ENCODE measurements at places on chromosomes 4 and X.

- H3K4me1 ChIP-seq = no peaks in the 10 kb centered on the region
- no peaks in the 10 kb centered on the region for H3K36me3 ChIP-seq
- no peaks in the 10 kb centered on the region for H3K27me3 ChIP-seq
- no peak overlapping the region for H3K27ac ChIP-seq
- DNase-seq = no peak
- H3K4me3 ChIP-seq = no peak overlapping the region
These were observed 15.5 kb downstream of the MAGEA9B start for GRCh38 chrX:149571770-149572169.

- no peak overlapping the region for H3K4me3 ChIP-seq
- no peak overlapping the region for H3K27ac ChIP-seq
- no peak for DNase-seq
- no peaks in the 10 kb centered on the region for H3K27me3 ChIP-seq
These were observed 6.1 kb downstream of the CXCR3 start for GRCh38 chrX:71612256-71612655.

GRCh38 chr4:10731690-10732089 is 47.1 kb upstream of the CLNK start:
- no peaks in the 10 kb centered on the region for H3K27me3 ChIP-seq
- no peak overlapping the region for H3K27ac ChIP-seq
- H3K4me3 ChIP-seq = no peak overlapping the region
- no peak for DNase-seq

- no peaks in the 10 kb centered on the region for H3K27me3 ChIP-seq
- DNase-seq = no peak
- H3K4me3 ChIP-seq = no peak overlapping the region
- no peaks in the 10 kb centered on the region for H3K36me3 ChIP-seq
- no peak overlapping the region for H3K27ac ChIP-seq
These were observed 74.5 kb downstream of the UCHL1 start for GRCh38 chr4:41331224-41331623.

- no peaks in the 10 kb centered on the region for H3K36me3 ChIP-seq
- peak; percentile 59 for DNase-seq
- no peaks in the 10 kb centered on the region for H3K4me1 ChIP-seq
- H3K4me3 ChIP-seq = no peak overlapping the region
These were observed 30.4 kb downstream of the CFAP299 start for GRCh38 chr4:80365928-80366327.

GRCh38 chrX:10028283-10029104 is 61.3 kb downstream of the CLDN34 start:
- DNase-seq = no peak
- no peaks in the 10 kb centered on the region for H3K36me3 ChIP-seq
- no peak overlapping the region for H3K4me3 ChIP-seq
- no peaks in the 10 kb centered on the region for H3K27me3 ChIP-seq
- H3K4me1 ChIP-seq = peaks cover 16% of the 10 kb centered on the region
- peak overlapping the region; percentile 1 for H3K27ac ChIP-seq

- no peak overlapping the region for H3K4me3 ChIP-seq
- no peak overlapping the region for H3K27ac ChIP-seq
- no peaks in the 10 kb centered on the region for H3K27me3 ChIP-seq
These were observed 131.0 kb downstream of the PDS5A start for GRCh38 chr4:39846705-39847104.

DNA sequence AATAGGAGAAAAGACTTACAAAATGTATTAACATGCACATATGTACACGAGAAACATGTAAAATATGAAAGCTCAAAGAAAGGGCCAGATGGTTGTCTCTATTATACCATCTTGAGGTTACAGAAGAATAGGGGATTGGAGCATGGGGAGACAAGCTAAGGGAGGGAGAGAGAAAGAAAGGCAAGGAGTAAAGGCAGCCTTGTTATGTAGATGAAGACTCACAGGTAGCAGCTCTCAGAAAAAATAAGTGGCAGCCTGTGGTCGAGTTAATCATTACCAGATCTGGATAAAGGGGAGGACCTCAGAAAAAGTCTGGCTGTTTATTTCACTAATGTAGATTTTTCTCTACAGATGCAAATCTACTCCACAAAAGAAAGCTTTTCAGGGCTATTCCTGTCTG is 26.6 kb upstream of the PPP1R2C start:
- no peak overlapping the region for H3K27ac ChIP-seq
- DNase-seq = no peak
- no peaks in the 10 kb centered on the region for H3K36me3 ChIP-seq
- no peak overlapping the region for H3K4me3 ChIP-seq
- H3K27me3 ChIP-seq = no peaks in the 10 kb centered on the region
- no peaks in the 10 kb centered on the region for H3K4me1 ChIP-seq

DNA sequence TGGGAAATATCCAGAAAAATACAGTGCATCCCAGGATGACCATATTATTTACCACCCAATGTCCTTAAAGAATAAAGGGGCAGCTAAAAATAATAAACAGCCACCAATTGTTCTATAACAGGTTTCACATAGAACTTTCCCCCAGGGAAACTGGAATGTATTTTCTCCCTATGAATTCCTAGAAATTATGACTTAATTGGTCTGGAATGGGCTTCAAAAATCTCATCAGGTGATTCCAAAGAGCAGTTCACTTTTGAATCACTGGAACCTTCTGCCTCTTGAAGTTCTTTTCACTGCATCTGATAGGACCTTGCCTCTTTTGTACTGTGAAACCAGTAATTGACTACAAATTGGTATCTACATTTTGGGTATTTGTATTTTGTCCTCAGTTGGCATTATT is 119.3 kb downstream of the ZNF330 start:
- peaks cover 4% of the 10 kb centered on the region for H3K4me1 ChIP-seq
- H3K27ac ChIP-seq = no peak overlapping the region
- no peaks in the 10 kb centered on the region for H3K36me3 ChIP-seq
- H3K27me3 ChIP-seq = no peaks in the 10 kb centered on the region

DNA sequence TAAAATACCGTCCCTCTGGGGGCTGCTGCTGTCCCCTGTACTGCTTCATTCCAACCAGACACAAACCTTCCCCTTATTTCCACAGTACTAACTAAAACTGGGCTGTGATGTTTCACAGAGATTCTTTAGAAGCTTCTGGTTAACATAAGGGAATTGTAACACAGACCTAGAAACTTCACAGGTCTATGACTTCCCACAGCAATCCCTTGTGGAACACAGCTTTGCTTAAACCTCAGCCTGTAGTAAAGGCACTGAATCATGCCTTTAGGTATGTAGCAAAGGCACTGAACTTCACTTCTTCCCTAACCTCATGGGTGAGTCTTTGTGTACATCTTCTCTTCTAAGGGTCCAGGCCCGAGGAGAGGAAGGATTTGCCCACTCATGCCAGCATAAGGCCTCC is 49.4 kb downstream of the SPINK2 start:
- no peak for DNase-seq
- no peaks in the 10 kb centered on the region for H3K4me1 ChIP-seq
- H3K36me3 ChIP-seq = no peaks in the 10 kb centered on the region
- H3K27ac ChIP-seq = no peak overlapping the region

DNA sequence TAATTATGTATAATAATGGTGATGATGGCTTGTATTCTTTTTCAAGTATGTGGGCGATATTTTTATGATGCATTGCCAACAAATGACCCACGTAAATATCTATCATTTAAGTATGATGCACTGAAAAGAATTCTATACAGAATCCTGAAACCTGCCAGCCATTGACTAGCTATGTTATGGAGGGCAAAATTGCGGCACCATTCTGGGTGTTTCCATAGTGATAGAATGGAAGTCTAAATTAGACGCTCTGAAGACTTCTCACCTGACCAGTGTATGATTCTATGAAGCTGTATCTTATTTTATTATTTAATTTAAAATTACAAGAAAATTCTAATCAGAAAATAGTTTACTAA is 677 bp upstream of the CENPC start:
- no peaks in the 10 kb centered on the region for H3K27me3 ChIP-seq
- no peak for DNase-seq
- H3K4me3 ChIP-seq = no peak overlapping the region
- no peaks in the 10 kb centered on the region for H3K36me3 ChIP-seq
- H3K4me1 ChIP-seq = peaks cover 28% of the 10 kb centered on the region
- peak overlapping the region; percentile 97 for H3K27ac ChIP-seq

GRCh38 chr4:104032896-104033295 is 313.1 kb upstream of the TACR3 start:
- DNase-seq = no peak
- H3K27ac ChIP-seq = no peak overlapping the region
- no peaks in the 10 kb centered on the region for H3K27me3 ChIP-seq
- H3K36me3 ChIP-seq = no peaks in the 10 kb centered on the region
- no peaks in the 10 kb centered on the region for H3K4me1 ChIP-seq
- H3K4me3 ChIP-seq = no peak overlapping the region

- H3K36me3 ChIP-seq = no peaks in the 10 kb centered on the region
- no peaks in the 10 kb centered on the region for H3K27me3 ChIP-seq
- H3K4me3 ChIP-seq = no peak overlapping the region
- no peak for DNase-seq
These were observed 486.5 kb downstream of the ARAP2 start for GRCh38 chr4:35757836-35758235.

DNA sequence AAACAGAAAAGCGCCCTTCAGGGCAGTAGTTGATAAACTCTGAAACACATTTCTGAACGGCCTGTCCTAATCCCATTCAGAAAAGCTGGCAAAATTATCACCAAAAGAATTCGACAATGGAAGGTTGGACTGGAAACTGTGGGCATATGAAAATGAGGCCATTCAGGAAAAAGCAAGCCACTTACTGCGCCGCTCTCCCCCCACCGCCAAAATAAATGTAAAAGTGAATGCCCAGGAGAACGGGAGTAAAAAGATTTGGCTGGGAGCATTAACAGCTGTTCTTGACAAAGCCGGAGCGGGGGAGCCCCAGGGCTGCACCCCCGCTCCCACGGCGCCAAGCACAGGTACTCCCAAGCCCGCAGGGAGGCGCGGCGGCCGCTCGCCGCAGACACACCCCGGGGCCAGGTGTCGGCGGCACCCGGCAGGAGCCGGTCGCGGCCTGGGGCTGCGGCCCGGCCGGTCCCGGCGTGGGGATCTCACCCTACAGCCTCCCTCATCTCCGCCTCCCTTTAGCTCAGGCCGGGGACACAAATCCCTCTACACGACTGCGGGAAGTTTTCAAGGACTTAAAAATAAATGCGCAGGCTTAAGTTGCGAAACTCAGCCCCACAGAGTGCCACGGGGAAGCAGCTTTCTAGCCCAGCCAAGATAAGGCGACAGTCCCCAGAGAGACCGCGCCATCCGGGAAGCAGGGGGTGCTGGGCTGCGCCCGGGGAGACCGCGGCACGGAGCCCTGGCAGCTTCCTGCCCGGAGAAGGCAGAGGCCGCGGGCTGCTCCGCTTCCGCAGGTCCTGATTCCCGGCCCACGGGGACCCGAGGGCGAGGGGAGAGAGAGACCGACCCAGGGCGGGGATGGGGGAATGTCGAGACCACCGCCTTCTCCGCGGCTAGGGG is 593 bp downstream of the SH3RF1 start:
- H3K27me3 ChIP-seq = no peaks in the 10 kb centered on the region
- peak overlapping the region; percentile 95 for H3K4me3 ChIP-seq
- peaks cover 55% of the 10 kb centered on the region for H3K4me1 ChIP-seq
- H3K27ac ChIP-seq = peak overlapping the region; percentile 90
- peak; percentile 75 for DNase-seq

DNA sequence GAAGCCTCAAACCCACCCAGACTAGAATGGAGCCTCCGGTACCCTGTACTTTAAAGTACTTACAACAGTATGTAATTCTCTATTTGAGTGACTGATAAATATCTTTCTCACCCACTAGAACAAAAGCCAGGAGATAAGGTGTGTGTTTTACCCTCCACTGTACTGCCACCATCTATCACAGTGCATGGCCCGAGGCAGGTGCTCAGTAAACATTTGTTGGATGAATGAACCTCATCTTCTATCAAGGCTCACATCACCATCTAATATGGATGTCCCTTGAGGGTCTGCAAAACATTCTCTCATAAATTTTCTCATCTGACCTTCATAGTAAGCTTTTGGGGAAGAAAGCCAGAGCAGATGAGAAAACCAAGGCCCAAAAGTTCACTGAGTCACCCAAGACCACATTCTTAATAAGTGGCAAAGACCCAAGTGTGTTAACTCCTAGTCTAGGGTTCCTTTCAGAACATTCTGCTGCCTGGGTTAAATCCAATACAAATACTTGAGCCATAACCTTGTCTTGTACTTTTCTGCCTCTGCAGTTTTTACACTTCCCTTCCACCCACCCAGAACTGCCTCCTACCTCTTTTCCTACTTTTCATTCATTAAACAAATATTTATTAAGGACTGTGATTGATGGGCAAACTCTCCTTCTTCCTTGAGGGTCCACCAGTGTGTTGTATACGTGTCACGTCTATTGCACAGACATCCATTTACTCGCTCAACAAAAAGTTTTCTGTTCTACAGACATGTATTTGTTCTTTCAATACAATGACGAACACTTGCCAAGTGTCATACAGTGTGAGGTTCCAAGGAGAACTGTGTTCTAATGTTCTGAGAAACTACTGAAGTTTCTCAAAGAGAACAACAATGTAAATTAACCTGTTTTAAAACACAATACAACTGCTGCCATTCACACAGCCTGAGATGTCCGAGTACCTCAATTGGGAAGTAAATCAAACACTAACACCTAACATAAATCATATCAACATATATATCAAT is 35.7 kb downstream of the APBB2 start:
- H3K27ac ChIP-seq = no peak overlapping the region
- H3K4me1 ChIP-seq = peaks cover 37% of the 10 kb centered on the region
- H3K36me3 ChIP-seq = no peaks in the 10 kb centered on the region
- no peak overlapping the region for H3K4me3 ChIP-seq
- H3K27me3 ChIP-seq = no peaks in the 10 kb centered on the region

DNA sequence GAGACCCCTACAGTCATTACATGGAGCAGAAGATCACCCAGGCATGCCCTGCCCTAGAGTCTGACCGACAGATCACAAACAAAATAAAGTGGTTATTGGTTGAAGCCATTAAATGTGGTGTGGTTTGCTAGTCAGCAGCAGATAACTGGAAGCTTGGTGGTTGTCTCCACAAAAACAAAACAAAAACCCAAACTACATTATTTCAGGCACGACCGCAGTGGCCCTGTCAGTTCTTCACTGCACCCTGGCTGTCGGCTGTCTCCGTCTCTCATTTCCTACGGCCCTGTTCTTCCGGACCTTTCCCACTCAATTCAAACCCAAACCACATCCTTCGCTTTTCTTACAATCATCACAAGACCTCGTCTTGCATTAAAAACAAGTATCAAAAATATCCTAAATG is 521.3 kb upstream of the ZFP42 start:
- H3K4me3 ChIP-seq = no peak overlapping the region
- H3K27ac ChIP-seq = no peak overlapping the region
- no peaks in the 10 kb centered on the region for H3K27me3 ChIP-seq
- no peak for DNase-seq
- H3K36me3 ChIP-seq = no peaks in the 10 kb centered on the region

- H3K27ac ChIP-seq = no peak overlapping the region
- H3K4me1 ChIP-seq = no peaks in the 10 kb centered on the region
- no peaks in the 10 kb centered on the region for H3K27me3 ChIP-seq
- no peaks in the 10 kb centered on the region for H3K36me3 ChIP-seq
- H3K4me3 ChIP-seq = no peak overlapping the region
These were observed 37.0 kb downstream of the NPY5R start for GRCh38 chr4:163380703-163381102.

All from body of pancreas (tissue), 4 donors.